CD4-positive, alpha-beta memory T cell (primary cell): ENCODE measurements at places on chromosomes 2 and 18. TPM values are rescaled to one million over a fixed set of nuclear protein-coding genes. Genes with fewer than 3 reads are reported as not detected.

The SMYD1 gene
- not detected for total RNA-seq

The WDCP gene
- 20.5 TPM for total RNA-seq

The PROKR1 gene
- total RNA-seq: not detected

The SKA1 gene
- total RNA-seq: 0.28 TPM

The CD8A gene
- 0.91 TPM for total RNA-seq

The TMEM200C gene
- not detected for total RNA-seq

DNA sequence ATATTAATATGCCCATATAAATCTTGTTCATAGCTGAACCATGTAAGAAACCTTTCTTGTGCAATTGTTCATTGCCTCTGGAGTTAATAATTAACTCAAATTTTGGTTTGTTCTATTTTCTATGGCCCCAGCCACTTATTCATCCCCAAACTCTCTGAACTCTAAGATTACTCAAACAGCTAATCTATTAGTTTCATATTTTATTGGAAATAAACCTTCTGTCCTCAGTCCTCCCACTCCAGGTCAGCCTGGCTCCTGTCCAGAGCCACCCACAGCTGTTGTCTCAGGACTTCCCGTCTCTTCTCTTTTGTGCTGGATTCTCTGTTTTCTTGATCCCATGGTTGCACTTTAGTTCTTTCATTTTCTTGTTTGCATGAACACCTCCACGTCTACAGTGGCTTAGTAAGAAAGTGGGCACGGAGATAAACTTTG is 4.4 kb upstream of the RNF103 start:
- H3K4me3 ChIP-seq: no peak overlapping the region
- H3K27me3 ChIP-seq: no peaks in the 10 kb centered on the region
- no peak overlapping the region for H3K27ac ChIP-seq
- no peak for DNase-seq
- peaks cover 4% of the 10 kb centered on the region for H3K4me1 ChIP-seq

GRCh38 chr2:128073278-128073677 is 17.7 kb upstream of the UGGT1 start:
- H3K27ac ChIP-seq: no peak overlapping the region
- H3K27me3 ChIP-seq: no peaks in the 10 kb centered on the region
- H3K36me3 ChIP-seq: no peaks in the 10 kb centered on the region
- H3K4me1 ChIP-seq: no peaks in the 10 kb centered on the region

DNA sequence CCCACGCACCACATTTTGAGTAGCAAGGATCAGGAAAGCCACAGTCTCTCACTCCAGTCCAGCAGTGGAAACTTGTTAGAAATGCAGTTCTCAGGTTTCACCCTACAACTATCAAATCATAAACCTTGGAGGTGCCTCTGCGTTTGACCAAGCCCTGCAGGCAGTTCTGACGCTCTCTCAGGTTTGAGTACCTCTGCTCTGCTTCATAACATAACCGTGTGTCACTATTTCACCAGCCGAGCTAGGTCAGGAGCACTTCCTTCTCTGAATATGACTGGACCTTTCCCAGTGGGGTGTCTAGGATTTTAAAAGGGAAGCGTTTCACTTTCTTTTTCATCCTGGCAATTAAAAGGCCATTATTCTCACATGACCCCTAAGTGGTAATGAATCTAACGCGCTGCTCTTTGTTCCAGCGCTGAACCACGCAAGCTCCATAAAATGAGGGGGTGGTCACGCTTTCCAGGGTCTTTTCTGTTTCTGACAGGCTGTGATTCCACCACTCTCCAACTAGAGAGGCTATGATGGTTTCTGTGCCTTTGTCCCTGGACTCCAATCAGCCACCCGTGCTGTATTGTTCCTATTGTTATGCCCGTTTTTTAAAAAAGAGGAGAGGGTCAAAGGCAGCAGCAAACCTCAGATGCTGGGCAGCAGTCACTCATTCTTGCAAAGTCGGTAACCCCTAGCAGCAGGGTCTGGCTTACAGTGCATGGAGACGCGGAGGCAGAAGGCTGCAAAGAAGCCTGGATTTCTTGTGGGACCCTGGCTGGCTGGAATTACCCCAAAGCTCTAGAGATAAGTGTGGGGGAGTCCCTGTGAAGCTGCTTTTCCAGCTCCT is 75.2 kb upstream of the CTNNA2 start:
- H3K27ac ChIP-seq: no peak overlapping the region
- no peaks in the 10 kb centered on the region for H3K4me1 ChIP-seq
- no peaks in the 10 kb centered on the region for H3K27me3 ChIP-seq
- no peaks in the 10 kb centered on the region for H3K36me3 ChIP-seq
- no peak for DNase-seq

- no peak overlapping the region for H3K27ac ChIP-seq
- no peak overlapping the region for H3K4me3 ChIP-seq
- H3K27me3 ChIP-seq: no peaks in the 10 kb centered on the region
- DNase-seq: no peak
- H3K4me1 ChIP-seq: peaks cover 56% of the 10 kb centered on the region
These were observed 68.9 kb downstream of the DOCK10 start for GRCh38 chr2:224973112-224974016.

GRCh38 chr2:227394401-227394800 is 6.7 kb upstream of the SCYGR1 start:
- H3K27me3 ChIP-seq: no peaks in the 10 kb centered on the region
- no peaks in the 10 kb centered on the region for H3K36me3 ChIP-seq
- no peak for DNase-seq
- no peak overlapping the region for H3K27ac ChIP-seq
- H3K4me3 ChIP-seq: no peak overlapping the region

DNA sequence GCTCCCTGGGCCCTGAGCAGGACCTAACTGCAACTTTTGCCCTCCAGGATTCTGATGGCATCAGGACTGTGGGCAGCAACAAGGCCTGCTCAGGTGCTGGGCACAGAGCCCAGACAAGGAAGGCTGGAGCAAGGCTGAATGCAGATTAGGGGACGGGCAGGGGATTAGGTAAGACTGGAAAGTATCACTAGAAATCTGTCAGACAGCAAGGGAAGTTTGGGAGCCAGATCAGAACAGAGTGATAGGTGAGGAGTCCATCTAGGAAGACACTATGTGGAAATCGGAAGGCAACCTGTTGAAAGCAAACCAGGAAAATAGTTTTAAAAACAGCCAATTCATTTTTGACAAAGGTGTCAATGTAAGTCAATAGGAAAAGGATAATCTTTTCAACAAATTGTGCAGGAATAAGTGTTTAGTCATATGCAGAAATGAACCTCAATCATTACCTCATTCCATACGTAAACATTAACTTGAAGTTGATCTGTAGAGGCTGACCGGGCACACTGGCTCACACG is 56.4 kb upstream of the STPG4 start:
- H3K4me3 ChIP-seq: no peak overlapping the region
- H3K4me1 ChIP-seq: no peaks in the 10 kb centered on the region
- H3K27ac ChIP-seq: no peak overlapping the region
- H3K36me3 ChIP-seq: no peaks in the 10 kb centered on the region
- no peak for DNase-seq

DNA sequence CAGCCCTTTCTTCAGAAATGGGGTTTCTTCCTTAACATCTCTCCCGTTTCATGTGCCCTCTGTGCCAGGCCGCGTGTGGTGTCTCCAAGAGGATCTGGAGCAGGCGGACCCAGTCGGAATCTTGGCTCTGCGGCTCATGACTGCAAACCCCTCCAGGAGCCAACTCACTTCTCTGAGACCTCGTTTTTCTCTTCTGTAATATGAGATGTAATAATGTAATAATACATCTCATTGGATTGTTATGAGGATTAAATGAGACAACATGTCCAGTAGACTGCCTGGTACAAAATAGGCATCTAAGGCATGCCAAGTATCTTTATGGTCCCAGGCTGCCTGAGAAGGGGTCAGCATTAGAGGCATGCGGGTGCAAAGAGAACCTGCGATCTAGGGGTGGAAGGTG is 221.3 kb upstream of the REV1 start:
- no peaks in the 10 kb centered on the region for H3K27me3 ChIP-seq
- H3K4me3 ChIP-seq: no peak overlapping the region
- DNase-seq: no peak
- no peaks in the 10 kb centered on the region for H3K4me1 ChIP-seq

DNA sequence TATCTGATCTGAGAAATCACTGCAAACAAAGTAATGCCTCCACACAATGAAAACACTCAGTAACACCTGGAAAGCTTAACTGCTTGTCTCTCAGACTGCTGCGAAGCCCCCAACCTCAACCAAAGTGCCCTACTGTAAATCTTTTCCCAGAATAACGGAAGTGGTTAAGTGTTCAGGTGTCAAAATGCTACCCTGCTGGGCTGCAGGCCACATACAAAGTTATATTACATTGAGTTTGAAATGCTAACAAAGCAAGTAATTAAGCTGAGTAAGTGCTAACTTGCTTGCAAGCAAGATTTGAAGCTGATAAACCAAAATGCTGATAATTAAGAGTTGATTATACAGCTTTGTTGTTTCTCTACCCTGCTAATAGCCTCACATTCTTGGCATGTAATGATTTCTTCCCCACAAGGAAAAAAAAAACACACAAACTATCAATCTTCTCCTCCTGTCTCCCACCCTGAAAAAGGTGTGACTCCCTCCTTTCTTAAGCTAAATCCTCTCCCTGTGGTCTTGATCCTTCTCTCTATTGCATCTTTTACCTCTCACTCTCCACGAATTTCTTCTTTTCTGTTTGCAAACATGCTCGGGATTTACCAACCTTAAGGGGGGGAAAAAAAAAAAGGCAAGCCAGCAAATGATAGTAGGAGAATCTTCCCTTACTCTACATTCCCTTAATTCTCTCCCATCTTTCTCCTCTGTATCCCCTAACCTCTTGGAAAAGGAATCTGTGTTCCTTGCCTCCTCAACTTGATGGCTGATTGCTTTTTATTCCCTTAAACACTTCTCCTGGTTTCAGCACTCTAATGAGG is 266.8 kb upstream of the SIX3 start:
- no peaks in the 10 kb centered on the region for H3K36me3 ChIP-seq
- no peaks in the 10 kb centered on the region for H3K27me3 ChIP-seq
- no peak overlapping the region for H3K4me3 ChIP-seq
- DNase-seq: no peak
- peaks cover 6% of the 10 kb centered on the region for H3K4me1 ChIP-seq

- no peaks in the 10 kb centered on the region for H3K4me1 ChIP-seq
- no peak overlapping the region for H3K4me3 ChIP-seq
- DNase-seq: no peak
These were observed 203.5 kb downstream of the CTIF start for GRCh38 chr18:48742304-48742703.

DNA sequence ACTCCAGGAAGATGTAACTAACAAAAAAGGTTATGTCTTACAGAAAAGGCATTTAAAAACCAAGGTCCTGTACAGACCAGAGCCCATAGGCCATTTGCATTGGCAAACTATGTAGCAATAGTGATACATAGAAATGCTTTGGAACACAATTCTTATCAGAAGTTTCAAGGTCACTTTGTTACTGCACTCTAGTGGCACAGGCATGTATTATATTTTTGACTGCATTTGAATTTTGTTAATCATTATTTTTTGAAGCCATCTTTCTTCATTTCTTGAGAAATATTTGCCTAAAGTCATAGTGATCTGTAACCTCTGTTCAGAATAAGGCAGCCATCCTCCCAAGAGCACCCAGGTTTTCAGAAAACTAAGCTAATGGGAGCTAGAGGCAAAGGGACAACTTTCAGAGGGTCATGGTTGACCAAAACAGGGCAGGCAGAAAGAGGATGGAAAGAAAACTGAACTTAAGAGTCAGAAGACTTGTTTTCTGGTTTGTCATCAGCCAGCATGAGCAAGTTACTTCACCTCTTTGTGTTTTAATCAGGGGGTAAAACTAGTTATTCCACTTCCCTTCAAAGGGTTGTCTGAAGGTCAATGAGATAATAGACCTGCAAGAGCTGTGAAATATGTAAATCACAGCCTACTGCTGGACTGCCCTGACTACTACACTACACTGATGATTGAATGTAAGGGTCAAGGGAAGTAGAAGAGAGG is 41.5 kb downstream of the SLC38A11 start:
- no peak overlapping the region for H3K27ac ChIP-seq
- H3K27me3 ChIP-seq: no peaks in the 10 kb centered on the region
- no peaks in the 10 kb centered on the region for H3K36me3 ChIP-seq
- no peak overlapping the region for H3K4me3 ChIP-seq

- no peaks in the 10 kb centered on the region for H3K4me1 ChIP-seq
- no peaks in the 10 kb centered on the region for H3K27me3 ChIP-seq
- H3K36me3 ChIP-seq: no peaks in the 10 kb centered on the region
- H3K27ac ChIP-seq: no peak overlapping the region
- no peak for DNase-seq
These were observed 10.0 kb upstream of the ADAM17 start for GRCh38 chr2:9565436-9566153.

DNA sequence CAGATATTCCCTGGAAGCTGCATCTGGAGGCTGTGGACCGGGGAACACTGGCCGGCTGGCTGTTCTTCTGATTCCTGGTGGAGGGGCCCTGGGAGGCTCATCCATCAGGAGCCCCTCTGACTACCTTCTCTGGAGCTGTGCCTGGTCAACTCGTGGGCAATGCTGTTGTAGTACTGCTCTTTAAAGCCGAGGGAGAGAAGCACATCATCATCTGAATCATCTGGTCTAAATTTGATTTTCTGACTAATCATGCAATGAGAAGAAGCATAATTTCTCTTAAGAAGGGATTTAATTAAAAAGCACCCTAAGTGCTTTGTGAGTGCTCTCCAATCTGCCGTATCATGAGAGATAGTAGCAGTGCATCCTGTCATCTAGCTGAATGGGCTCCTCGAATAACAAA is 229.5 kb downstream of the FHOD3 start:
- no peak overlapping the region for H3K4me3 ChIP-seq
- H3K27ac ChIP-seq: no peak overlapping the region

DNA sequence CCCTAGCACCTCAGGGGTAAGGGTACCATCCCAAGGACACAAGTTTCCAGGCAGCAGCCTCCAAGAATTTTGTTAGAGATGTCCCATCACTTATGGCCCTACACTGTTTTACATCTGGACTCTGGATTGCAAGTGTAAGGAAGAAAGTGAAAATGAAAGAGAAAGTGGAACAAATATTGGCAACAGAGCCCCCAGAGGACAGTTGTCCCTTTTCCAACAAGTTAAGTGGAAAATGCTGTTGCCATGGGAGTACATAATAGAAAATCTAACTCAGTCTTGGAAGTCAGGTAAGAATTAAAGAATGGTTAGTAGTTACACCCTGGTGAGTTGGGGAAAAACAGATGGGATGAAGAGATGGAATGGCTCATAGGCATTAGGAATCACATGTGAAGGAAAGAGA is 50.6 kb downstream of the TTC21B start:
- DNase-seq: peak; percentile 5
- H3K36me3 ChIP-seq: peaks cover 14% of the 10 kb centered on the region
- peaks cover 15% of the 10 kb centered on the region for H3K4me1 ChIP-seq
- no peak overlapping the region for H3K4me3 ChIP-seq

- no peaks in the 10 kb centered on the region for H3K27me3 ChIP-seq
- no peaks in the 10 kb centered on the region for H3K36me3 ChIP-seq
- no peak overlapping the region for H3K4me3 ChIP-seq
- no peak for DNase-seq
These were observed 24.2 kb downstream of the FBLN7 start for GRCh38 chr2:112162341-112162740.

DNA sequence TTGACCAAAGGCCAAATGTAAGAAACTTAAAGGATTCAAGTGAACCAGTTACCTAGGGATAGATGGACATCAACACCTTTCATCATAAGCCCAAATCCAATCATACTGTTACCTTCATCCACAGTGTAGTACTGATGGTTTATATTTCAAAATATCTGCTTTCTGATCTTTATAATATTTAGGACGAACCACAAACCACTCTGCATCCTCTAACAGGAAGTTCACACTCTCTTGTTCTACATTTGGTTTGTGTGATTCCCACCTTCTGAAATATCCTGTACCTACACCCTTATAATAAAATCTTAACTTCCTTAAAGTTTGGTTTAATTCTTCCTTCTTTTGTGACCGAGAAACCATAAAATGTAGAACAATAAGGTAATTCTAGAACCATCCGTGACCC is 535.7 kb upstream of the CHAC2 start:
- H3K4me1 ChIP-seq: peaks cover 12% of the 10 kb centered on the region
- H3K4me3 ChIP-seq: no peak overlapping the region
